ENCODE measurements at places on chromosomes 12 and 14. TPM values are rescaled to one million over a fixed set of nuclear protein-coding genes. Genes with fewer than 3 reads are reported as not detected.
A peak's percentile ranks its signal among the peaks of the same experiment; 100 is the strongest.

TROAP gene
- 12.5 TPM for polyA plus RNA-seq

RND1 gene
- polyA plus RNA-seq: 78.5 TPM

TSPAN19 gene
- polyA plus RNA-seq: not detected

DEGS2 gene
- polyA plus RNA-seq: 11.8 TPM

BEST3 gene
- polyA plus RNA-seq: 0.34 TPM

MIP gene
- polyA plus RNA-seq: not detected

DNA sequence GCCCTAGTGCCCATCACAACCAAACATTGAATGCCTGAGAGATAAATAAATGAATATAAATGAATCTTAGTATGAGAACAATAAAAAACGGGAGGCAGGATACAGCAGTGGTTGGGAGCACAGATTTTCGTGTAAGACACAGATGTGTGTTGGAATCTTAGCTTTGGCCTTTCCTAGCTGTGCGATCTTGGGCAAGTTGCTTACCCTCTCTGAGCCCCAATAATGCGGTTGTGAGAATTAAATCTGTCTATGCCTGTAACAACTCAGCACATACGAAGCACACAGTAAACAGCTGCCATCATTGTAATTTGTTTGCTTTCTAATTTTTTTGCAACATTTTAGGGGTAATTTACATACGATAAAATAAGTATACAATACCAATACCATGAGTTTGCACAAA lies 89.8 kb downstream of the SRRM4 start:
- no peaks in the 10 kb centered on the region for H3K36me3 ChIP-seq
- DNase-seq: no peak
- peaks cover 33% of the 10 kb centered on the region for H3K27me3 ChIP-seq
- H3K27ac ChIP-seq: no peak overlapping the region

GRCh38 chr14:35944847-35945246 lies 118.7 kb downstream of the BRMS1L start:
- H3K27ac ChIP-seq: no peak overlapping the region
- no peaks in the 10 kb centered on the region for H3K36me3 ChIP-seq
- H3K4me1 ChIP-seq: no peaks in the 10 kb centered on the region
- H3K27me3 ChIP-seq: no peaks in the 10 kb centered on the region
- peak; percentile 20 for DNase-seq

GRCh38 chr12:66337381-66338010 lies 35.2 kb downstream of the HELB start:
- no peaks in the 10 kb centered on the region for H3K27me3 ChIP-seq
- H3K4me1 ChIP-seq: no peaks in the 10 kb centered on the region
- DNase-seq: no peak
- no peaks in the 10 kb centered on the region for H3K36me3 ChIP-seq
- H3K27ac ChIP-seq: no peak overlapping the region
- H3K4me3 ChIP-seq: no peak overlapping the region

DNA sequence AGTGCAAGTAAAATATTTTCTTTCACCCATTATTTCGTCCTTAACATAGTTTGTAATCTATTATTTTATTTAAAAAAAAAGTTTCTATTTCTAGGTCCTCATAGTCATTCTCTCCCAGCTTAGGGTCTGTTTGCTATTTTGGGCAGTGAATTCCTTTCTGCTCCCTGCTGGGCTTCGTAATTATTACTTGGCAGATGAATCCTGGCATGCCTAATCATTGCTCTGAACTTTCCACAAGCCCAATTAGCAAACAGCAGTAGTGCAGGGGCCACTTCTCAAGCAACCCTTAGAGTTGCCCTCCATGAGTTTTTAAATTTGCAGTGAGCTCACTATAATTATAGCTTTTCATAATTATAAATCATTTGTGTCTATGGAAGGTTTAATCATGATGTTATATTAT lies 1378.3 kb upstream of the SEL1L start:
- H3K4me1 ChIP-seq: no peaks in the 10 kb centered on the region
- DNase-seq: no peak
- no peaks in the 10 kb centered on the region for H3K27me3 ChIP-seq
- no peaks in the 10 kb centered on the region for H3K36me3 ChIP-seq
- H3K27ac ChIP-seq: no peak overlapping the region

GRCh38 chr12:76223869-76224268 lies 124.3 kb downstream of the BBS10 start:
- no peak overlapping the region for H3K27ac ChIP-seq
- no peaks in the 10 kb centered on the region for H3K4me1 ChIP-seq

- no peaks in the 10 kb centered on the region for H3K27me3 ChIP-seq
- peak; percentile 91 for DNase-seq
- no peaks in the 10 kb centered on the region for H3K36me3 ChIP-seq
- H3K4me1 ChIP-seq: peaks cover 18% of the 10 kb centered on the region
- no peak overlapping the region for H3K4me3 ChIP-seq
- peak overlapping the region; percentile 85 for H3K27ac ChIP-seq
Measured at GRCh38 chr12:116426391-116427136, 132.6 kb upstream of the MAP1LC3B2 start.

GRCh38 chr14:51938137-51938536 lies 51.2 kb upstream of the RTRAF start:
- no peak for DNase-seq
- no peak overlapping the region for H3K4me3 ChIP-seq
- H3K27me3 ChIP-seq: no peaks in the 10 kb centered on the region
- H3K36me3 ChIP-seq: no peaks in the 10 kb centered on the region
- H3K27ac ChIP-seq: no peak overlapping the region

DNA sequence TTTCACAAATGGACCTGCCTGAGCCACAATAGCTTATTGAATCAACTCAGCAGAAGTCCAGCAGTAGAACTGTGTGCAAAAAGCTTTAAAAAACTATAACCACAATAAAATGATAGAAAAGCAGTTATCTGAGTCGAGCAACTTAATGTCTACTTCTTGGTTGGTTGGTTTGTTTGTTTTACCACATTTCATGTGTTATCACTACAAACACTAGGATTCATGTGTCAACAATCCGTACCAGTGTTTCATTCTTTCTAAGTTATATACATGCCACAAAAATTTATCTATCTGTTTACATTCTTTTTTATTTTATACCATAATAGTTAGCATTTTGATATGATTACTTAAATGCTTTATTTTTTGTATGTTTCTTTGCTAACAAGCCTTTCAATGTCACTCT lies 339.0 kb downstream of the KCNH5 start:
- peaks cover 20% of the 10 kb centered on the region for H3K4me1 ChIP-seq
- no peak overlapping the region for H3K27ac ChIP-seq
- no peak for DNase-seq
- H3K36me3 ChIP-seq: no peaks in the 10 kb centered on the region
- no peak overlapping the region for H3K4me3 ChIP-seq

DNA sequence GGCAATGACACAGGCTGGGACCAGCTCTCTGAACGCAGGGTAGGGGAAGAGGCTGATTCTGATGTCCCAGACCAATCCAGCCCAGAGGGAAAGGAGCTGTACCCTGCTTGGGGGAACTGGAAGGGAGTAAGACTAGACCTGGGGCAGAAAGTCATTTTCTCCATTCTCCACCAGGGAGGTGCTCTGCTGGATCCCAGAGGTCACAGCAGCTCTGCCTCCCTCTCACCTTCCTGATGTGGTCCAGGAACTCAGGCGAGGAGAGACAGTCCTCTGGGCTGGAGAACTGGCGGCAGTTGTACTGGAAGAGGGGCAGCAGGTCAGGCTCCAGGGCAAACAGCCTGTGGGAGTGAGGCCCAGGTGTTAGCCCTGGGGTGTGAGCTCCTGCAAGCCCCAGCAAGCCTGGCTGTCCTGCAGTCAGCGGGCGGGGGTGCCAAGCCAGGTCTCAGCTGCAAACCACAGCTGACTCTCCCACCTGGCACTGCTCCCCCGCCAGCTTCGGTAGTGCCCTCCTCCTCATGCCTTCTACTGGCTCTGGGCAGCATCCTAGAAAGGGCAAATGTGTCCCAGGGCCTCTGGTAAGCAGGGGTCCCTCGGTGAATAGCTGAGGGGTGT lies 1.9 kb downstream of the NGB start:
- peaks cover 4% of the 10 kb centered on the region for H3K4me1 ChIP-seq
- no peak overlapping the region for H3K4me3 ChIP-seq
- H3K27ac ChIP-seq: no peak overlapping the region
- DNase-seq: no peak
- no peaks in the 10 kb centered on the region for H3K36me3 ChIP-seq

GRCh38 chr14:21868442-21869046 lies 194.9 kb upstream of the OR4E1 start:
- H3K36me3 ChIP-seq: no peaks in the 10 kb centered on the region
- peaks cover 4% of the 10 kb centered on the region for H3K27me3 ChIP-seq
- no peak overlapping the region for H3K4me3 ChIP-seq
- DNase-seq: peak; percentile 72
- H3K4me1 ChIP-seq: no peaks in the 10 kb centered on the region

GRCh38 chr14:21098076-21098891 lies at the start of gene ZNF219:
TSS of gene ZNF219 (minus strand) at chr14:21098655. CDS start at chr14:21093591, 5,064 bp downstream.
- DNase-seq: peak; percentile 75
- peak within 1 kb of the TSS; percentile 47 for H3K4me3 ChIP-seq
- peaks cover 48% of the 10 kb centered on the region for H3K4me1 ChIP-seq
- H3K36me3 ChIP-seq: no peaks in the 10 kb centered on the region

DNA sequence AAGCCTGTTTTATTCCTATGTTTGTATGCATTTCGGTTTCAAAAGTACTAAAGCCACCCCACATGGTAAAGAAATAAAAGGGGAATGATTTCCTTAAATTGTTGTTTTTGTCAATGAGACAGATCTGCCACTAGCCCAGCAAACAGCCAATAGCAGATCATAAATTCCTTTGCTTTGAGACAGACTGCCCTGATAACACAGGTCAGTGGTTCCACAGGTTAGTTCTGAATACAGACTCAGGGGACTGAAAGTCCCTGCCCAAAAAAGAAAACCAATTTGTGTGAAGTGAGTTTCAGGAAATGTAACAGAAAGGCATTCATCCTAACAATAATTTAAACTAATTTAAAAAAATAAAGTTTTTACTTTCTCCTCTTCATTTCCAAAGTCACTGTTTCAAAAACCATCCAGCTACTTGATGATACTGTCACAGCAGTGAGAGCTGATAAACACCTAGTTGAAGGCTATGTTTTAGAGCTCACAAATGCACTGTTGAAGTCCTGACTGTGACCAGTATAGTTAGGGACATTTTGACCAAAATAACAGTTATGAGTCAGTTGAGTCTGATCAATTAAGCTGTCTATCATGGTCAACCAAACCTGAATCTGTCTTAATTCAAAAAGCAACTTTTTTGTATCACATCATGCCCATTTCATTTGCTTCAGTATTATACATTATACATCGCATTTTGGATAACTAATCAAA lies 77.7 kb downstream of the LGR5 start:
- H3K4me1 ChIP-seq: peaks cover 4% of the 10 kb centered on the region
- no peak overlapping the region for H3K4me3 ChIP-seq
- H3K36me3 ChIP-seq: no peaks in the 10 kb centered on the region
- no peaks in the 10 kb centered on the region for H3K27me3 ChIP-seq
- H3K27ac ChIP-seq: no peak overlapping the region

DNA sequence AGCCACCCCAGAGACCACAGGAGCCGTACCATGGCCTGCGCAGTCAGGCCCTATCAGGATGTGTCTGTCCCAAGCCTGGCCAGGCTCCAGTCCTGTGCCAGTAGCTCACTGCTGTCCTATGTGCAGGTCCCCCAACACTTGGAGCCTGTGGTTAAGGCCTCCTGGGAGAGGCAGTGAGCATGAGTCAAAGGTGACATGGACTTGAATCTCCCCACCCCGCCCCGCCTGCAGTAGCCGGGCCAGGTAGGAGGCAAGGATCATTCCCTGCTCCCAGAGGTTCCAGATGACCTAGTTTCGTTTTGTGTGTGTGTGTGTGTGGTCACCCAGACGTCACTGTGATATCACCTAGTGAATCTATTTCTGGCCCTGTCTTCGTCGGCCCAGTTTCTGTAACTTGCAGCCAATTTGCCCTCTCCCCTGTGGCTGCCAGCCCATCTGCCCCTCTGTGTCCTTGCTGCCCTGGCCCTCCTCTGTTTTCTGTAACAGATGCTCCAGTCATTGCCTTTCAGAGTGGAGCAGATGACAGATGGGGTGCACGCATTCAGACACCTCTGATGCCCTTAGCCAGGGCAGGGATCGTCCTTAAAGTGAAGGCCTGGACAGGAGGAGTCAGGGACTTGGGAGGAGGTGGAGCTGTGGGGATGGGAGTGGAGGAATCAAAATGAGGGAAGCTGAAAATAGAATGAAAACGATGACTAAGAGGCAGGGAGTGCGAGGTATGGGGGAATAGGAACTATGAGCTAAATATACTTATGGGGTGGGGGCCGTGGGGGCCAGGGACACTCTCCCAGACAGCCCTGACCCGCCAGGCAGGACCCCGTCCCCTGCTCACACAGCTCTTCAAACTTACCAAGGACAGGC lies 37.4 kb downstream of the SLC6A12 start:
- DNase-seq: peak; percentile 72
- no peaks in the 10 kb centered on the region for H3K27me3 ChIP-seq
- H3K4me1 ChIP-seq: no peaks in the 10 kb centered on the region

DNA sequence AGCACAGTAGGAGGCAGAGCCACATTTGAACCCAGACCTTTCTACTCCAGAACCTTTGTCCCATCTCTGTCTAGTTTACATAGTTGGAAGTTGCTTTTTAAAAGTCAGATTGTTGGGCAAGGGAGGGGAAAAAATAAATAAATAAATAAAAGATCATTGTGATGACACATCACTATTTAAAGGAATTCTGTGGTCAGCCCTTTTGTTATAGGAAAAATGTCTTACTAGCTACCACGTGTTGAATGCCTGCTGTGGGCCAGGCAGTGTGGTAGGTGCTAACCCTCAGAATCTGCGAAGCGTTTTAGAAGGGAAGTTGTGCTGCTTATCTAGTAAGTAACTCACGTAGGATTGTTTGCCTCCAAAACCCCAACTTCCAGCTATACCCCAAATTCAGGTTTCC lies 62.3 kb downstream of the BHLHE41 start:
- H3K4me3 ChIP-seq: no peak overlapping the region
- H3K36me3 ChIP-seq: no peaks in the 10 kb centered on the region
- no peaks in the 10 kb centered on the region for H3K4me1 ChIP-seq
- no peak overlapping the region for H3K27ac ChIP-seq

DNA sequence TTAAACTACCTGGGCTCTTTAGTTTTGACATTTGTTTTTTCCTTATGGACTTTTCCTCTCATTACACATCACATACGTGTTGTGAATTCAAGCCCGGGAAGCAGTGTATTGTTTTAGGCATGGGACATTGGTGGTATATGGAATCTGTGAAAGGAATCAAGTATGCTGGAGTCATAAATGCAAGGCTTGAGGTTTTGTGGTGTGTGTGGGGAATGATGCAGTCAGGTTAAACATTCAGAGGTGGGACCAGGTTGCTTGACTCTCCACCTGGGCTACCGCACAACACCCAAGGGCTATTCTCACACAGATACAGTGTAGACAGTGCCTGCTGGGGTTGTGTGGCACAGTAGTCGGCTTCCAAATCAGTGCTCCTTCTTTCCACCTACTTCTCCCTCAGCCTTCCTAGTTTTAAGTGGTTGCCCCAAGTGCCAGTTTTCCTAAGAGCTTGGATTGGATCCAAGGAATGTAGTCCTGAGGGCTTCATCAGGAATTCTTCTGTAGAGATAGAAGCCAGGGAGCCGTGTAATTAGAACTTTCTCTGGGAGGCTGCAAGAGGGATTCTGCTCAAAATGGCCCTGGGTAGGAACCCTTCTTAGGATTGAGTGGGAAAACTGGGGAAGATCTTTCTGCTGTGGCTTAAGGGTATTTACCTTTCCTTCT lies 243.7 kb downstream of the C12orf75 start:
- no peak overlapping the region for H3K4me3 ChIP-seq
- H3K27ac ChIP-seq: no peak overlapping the region
- no peak for DNase-seq
